ENCODE measurements at places on chromosomes 1 and 21.

GRCh38 chr1:8024329-8024728 is 1.8 kb downstream of the ERRFI1 start:
- DNase-seq: no peak

DNA sequence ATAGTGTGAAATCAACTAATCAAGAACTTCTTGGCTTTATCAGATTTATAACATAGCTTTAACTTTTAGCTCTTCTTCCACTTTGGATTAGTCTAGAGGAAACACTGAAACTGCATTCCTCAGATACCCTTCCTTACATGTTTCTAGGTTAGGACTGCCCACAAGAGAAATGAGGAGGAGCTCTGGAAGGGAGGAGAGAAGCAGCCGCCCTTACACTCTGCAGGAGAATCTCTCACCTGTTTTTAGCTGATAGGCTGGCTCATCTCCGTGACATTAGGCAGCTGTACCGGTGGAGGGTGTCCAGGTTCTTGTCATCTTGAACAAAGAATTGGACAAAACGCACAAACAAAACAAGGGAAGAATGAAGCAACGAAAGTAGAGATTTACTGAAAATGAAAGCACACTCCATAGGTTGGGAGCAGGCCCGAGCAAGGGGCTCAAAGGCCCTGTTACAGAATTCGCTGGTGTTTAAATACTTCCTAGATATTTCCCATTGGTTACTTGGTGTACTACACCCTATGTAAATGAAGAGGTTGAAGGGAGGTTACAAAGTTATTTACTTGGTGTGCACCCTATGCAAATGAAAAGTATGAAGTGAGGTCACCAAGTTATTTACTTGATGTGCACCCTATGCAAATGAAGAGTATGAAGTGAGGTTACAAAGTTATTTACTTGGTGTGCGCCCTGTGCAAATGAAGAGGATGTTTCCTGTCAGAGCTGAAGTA is 524.9 kb upstream of the CHRM3 start:
- no peak for DNase-seq

GRCh38 chr1:51733793-51734522 is 117.1 kb downstream of the OSBPL9 start:
- DNase-seq: no peak

DNA sequence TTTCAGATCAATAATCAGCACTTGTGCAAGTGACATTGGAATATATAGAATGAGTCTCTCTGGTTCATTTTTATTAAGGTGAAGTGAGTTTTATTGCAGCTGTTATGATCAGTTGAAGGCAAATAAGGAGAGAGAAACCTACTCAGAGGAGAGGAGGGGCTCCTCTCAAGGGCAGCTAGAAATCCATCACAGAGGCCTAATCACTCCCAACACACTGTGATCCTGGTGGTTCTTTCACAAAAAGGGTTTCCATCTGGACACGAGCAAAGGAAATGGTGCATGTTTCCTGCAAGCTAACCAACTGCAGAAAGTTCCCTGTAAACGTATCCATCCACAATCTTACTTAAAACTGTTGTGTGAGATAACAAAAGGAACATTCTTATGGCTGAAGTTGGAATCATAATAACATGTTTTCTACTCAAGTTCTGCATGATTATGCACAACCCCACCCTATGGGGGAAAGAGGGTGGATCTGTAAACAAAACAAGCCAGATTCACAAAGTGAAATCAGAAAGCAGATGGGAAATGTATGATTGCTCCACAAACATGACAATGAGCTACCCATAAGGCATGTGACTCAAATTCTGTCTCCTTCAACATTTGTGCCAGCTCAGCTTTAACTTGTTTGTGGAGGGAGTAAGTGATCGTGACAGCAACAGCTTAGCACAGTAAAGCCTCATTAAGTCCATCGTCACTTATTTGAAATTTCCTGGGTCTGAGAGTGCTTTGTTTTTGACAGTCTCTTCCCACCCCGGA is 141.2 kb upstream of the ST6GALNAC5 start:
- DNase-seq: no peak

DNA sequence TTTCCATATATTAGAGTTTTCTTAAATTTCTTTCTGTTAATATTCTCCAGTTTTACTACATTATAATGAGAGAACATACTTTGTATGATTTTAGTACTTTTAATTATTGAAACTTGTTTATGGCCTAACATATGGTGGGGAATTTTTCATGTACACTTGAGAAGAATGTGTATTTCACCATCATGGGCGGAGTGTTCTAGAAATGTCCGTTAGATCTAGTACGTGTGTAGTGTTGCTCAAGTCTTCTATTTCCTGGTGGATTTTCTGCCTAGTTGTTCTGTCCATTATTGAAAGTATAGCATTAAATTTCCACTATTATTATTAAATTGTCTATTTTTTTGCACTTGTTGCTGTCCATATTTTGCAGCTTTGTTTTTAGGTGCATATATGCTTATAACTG is 64.0 kb upstream of the RGS21 start:
- no peak for DNase-seq

DNA sequence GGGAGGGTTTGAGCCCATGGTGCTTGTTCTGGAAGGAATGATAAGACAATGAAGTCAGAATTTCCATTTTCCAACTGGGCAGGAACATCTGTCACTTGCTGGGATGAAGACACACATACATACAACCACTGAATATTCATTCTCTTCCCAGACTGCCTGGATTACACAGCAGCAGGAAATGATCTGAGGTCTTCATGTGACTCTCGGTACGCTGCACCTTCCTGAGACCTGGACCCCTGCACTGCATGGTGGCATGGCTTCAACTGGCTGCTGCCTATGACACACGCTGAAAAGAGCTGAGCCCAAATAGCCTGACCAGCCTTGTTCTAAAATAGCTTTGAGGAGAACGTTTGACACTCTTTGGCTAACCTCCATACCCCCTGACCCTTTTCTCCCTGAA is 150.6 kb downstream of the GABPA start:
- DNase-seq: no peak

- no peak for DNase-seq
Observed at GRCh38 chr1:97827887-97828286, 92.9 kb downstream of the DPYD start.

DNA sequence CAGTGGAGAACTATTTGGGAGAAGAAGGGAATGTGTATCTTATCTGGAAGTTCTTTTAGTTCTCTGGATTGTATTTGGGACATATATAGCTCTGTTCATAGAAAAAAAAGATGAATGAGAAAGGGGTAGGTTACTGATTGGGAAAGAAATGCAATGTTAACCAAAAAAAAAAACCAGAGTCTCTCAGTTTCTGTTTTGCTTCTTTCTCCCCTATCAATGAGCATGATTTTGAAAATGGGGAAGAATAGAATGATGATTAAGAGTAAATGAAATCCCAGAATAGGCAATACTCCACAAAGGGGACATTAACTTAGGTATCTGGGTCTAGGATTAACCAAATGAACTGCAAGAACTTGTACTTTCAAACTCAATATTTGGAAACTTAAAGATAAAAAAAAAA is 92.9 kb downstream of the RHOU start:
- DNase-seq: no peak

GRCh38 chr1:58816747-58817221 is 32.9 kb upstream of the JUN start:
- no peak for DNase-seq

DNA sequence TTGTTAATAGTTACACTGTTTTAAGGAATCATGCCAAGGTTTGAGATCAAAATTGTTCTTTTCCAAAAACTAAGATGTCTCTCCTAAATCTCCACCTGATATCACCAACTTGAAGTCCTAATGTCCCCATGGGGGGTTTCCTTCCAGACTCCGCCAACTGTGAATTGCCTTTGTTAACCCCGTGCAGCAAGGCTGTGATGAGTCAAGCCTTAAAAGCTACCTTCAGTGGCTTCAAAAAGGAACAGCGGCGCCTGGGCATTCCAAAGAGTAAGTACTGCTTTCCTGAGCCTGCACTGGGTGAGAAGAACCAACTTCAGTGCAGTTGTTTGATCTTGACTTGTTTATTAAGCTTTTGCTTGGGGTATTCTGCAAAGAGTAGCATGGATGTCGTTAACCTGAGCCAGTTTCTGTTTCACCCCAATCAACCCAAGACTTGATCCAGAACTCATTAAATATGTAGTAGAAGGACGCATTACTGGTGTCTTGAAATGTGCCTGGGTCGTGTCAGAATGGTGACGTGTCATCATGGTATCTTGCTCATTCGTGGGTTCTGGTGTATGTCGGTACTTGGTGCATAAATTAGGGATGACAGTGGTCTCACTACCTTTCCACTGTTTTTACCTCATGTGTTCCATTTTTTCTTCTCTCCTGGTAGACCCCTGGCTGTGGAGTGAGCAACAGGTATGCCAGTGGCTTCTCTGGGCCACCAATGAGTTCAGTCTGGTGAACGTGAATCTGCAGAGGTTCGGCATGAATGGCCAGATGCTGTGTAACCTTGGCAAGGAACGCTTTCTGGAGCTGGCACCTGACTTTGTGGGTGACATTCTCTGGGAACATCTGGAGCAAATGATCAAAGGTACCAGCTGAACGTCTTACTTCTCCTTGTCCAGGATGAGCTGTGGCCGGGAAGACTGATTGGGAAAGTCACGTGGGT is 8.7 kb downstream of the ETS2 start:
- no peak for DNase-seq

DNA sequence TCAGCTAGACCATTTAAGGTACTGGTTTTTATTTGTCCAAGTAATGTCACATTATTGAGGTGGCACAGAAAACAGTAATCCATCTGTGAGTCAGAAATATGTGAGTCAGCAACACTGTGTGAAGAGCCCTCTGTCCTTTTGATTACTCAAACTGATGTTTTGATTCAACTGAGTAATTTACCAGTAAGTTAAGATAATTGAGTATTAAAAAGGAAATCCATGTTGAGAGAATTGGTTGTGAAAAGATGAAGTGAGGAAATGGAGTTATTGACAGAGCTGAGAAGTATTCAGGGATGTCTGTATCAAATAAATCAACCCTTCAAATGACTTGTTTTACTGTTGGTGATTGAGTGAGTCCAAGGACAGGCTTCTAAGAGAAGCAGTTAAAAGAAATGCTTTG is 302.7 kb upstream of the SGIP1 start:
- DNase-seq: no peak

- DNase-seq: no peak
Observed at GRCh38 chr1:156319664-156320063, 18.4 kb downstream of the CCT3 start.

DNA sequence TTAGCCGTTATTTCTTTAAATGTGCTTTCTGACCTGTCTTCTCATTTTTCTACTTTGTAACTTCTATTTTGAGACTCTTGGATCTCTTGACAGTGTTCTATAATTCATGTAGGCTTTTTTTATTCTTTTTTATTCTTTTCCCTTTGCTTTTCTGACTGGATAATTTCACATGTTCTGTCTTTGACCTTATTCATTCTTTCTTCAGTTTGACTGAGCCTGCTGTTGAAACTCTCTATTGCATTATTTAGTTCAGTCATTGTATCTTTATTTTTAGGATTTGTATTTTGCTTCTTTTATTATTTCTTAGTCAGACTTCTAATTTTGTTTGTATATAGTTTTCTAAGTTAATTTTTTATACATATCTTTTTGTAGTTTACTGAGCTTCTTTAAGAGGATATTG is 66.1 kb downstream of the DNAH14 start:
- DNase-seq: no peak

GRCh38 chr1:109793089-109793485 is 29.4 kb upstream of the EPS8L3 start:
- peak; percentile 5 for DNase-seq

DNA sequence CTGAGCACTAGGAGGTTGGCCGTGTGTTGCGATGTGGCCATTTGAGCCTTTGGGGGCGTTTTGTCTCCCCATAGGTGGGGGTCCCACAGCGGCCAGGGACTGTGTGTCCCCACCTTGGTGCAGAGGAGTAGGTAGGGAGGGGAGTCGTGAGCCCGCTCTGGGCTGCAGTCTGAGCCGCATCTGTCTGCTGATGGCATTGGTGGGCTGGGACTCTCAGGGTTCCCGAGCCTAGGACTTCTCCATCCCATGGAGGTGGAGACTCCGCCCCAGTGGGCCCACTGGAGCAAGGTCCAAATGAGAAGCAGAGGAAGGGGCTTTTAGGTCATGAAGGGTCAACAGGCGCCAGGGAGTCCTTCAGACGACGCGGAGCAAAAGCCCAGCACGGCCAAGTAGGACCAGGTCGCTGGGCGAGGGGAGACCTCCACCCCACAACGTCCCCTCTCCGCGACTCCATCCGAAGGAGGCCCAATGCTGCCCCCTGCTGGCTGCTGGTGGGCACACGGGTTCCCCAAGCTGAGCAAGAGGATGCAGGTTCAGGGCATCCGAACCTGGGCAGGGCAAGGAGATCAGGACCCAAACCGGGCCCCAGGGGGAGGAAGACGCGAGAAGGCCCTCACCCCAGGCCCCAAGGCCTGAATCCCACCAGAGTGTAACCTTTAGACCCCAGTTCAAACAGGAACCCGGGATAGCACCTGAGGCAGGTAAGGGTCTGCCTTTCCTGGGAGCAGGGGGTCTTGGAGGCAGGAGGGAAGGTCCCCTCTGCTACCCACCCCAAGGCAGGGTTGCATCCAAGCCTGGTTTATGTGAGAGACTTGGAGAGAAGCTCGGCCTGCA is 14.9 kb downstream of the TTC34 start:
- DNase-seq: peak; percentile 74

GRCh38 chr1:197277166-197277565 is 9.1 kb downstream of the CRB1 start:
- no peak for DNase-seq

GRCh38 chr1:31122101-31122735 is 56.7 kb upstream of the PUM1 start:
- no peak for DNase-seq

DNA sequence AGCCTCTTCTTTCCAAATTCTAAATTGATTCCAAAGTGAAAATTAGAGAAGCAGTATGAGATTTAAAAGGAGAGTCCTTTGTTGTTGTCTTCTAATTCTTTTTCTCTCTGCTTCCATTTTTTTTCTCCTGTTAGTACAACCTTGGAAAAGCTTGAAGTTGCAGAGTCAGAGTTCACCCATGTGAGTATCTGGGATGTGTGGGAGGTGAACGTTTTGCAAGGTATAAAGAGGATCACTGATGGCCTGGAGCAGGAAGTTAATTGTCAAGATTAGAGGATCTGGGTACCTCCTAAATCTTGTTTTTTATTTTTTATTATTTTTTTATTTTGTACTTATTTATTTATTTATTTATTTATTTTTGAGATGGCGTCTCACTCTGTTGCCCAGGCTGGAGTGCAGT is 7.7 kb upstream of the PSMD4 start:
- DNase-seq: no peak

DNA sequence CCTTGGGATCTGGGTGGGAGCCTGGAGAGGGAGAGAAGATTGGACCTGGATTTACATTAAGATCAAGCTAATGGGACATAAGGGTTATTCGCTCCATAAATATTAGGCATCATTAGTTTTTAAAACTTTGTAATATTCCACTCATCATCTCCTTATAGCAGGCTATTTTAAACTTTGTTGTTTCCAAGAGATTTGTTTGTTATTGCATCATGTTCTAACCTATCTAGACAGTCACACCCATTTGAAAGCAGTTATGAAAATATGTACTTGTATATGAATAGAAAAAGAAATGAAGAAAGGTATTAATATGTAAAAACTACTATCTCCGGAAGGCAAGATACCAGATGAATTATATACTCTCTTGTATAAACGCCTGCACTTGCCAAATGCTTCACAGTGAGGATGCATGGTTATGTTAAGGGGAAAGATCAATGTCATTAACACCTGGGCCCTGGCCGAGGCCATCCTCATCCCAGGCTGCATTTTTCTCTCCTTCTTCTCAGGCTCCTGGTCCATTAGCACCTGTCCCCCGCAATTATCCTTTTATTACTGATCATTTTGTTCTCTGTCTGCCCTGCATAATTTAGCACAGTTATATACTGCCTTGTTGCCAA is 468.2 kb downstream of the MATN1 start:
- DNase-seq: no peak

All from activated CD4-positive, alpha-beta memory T cell treated with anti-CD3 and anti-CD28 coated beads for 36 hours (primary cell).